ENCODE measurements at places on chromosomes 7 and 10.

DNA sequence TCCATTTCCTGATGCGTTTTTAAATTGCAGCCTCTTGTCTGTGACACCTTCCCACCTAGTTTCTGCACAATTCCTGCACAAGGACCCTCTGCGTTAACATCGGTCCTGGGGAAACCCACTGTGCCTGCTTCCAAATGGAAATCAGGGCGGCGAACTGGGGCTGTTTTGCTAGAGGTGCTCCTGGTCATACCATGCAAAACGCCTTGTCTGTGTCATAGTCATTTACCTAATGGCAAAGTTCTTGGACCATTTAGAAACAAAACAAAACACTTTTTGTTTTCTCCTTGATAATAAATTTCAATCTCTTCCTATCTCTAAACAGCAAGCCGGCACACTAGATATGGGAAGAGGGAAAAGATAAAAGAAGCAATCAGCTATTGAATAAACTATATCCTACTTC is 206.9 kb upstream of the KLF14 start:
- no peak for DNase-seq

GRCh38 chr7:133795068-133795665 is 332.0 kb upstream of the LRGUK start:
- no peak for DNase-seq

DNA sequence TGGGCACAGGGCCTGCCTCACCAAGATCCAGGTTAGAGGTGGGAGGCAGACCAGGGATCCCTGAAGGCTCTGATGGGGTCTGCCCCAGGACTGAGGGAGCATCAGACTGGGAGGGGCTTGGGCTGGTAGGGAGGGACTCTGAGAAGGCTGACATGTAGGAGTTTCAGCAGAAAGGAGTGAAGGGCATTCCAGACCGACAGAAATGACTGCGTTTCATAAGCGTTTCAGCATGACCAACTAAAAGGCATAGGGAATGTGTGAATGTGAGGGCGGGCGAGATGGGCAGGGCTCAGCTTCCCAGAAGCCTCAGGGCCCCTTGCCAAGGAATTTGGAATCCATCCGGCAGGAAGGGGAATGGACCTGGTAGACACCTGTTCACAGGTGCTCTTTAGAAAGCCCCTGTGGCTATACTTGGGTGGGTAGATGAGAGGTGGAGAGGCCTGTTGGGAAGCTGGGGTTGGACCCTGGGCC is 24.9 kb upstream of the SLC29A3 start:
- no peak for DNase-seq

GRCh38 chr10:42974693-42975002 is 102.2 kb upstream of the RET start:
- no peak for DNase-seq

GRCh38 chr10:125881192-125881591 is at the start of gene DHX32:
Gene DHX32 (minus strand): TSS chr10:125881292. CDS start chr10:125880824, 468 bp downstream.
- no peak for DNase-seq

DNA sequence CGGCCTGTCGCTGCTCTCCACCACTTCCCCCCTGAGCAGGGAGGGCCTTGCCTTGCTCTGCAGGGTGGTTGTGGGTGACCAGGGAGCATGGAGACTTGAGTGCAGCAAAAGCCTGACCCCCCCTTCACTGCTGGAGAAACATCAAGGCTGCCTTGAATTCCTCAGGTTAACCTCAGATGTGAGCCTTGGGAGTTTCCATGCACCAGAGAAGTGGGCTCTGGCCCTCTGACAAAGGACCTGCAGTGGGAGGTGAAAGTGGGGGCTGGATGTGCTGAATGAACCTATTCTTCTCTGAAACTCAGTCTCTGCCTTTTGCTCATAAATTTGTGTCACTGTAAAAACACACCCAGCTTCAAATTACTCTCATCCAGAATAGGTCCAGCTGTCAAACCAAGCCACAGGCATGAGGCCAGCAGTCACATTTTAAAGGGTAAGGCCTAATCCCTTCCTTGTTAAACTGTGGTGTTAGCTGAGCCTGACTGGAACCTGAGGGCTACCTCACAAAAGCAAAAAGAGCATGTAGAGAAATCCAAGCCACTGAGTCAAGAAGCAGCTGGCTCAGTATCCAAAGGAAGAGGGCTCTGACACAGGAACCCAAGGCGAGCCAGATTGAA is 356.8 kb downstream of the CCSER2 start:
- no peak for DNase-seq

- no peak for DNase-seq
These were observed 14.8 kb downstream of the PDAP1 start for GRCh38 chr7:99393355-99394187.

GRCh38 chr10:103733045-103733419 is 122.3 kb downstream of the SH3PXD2A start:
- no peak for DNase-seq

DNA sequence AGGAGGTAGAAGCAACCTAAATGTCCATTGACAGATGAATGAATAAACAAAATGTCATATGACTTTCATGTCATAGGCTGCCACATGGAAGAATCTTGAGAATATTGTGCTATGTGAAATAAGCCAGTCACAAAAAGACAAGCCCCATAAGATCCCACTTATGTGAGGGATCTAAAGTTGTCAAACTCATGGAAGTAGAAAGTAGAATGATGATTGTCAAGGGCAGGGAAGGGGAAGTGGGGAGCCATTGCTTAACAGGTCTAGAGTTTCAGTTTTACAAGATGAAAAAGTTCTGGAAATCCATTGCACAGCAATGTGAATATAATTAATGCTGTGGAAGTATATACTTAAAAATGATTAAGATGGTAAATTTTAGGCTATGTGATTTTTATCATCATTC is 229.3 kb upstream of the KMT2E start:
- DNase-seq, result no peak

- DNase-seq, result no peak
These were observed 88.5 kb downstream of the ANKRD7 start for GRCh38 chr7:118312966-118313365.

DNA sequence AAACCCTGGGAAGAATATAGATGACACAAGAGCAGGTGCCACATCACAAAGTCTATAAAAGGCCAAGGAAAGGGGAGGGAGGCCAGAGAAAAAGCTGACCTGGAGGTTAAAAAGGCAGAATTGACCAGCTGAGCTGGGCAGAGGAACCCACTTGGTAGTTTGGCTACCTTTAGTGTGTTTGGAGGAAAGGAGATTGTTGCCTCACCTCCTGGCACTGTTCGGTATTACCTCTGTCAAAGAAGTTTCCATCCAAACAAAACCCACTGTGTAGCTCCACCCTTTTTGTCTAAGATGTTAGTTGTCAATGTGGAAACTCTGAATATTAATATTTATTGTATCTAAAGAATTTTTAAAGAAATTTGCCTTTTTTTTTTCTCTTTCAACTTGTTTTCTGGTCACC is 23.4 kb downstream of the ENTPD7 start:
- DNase-seq, result no peak

DNA sequence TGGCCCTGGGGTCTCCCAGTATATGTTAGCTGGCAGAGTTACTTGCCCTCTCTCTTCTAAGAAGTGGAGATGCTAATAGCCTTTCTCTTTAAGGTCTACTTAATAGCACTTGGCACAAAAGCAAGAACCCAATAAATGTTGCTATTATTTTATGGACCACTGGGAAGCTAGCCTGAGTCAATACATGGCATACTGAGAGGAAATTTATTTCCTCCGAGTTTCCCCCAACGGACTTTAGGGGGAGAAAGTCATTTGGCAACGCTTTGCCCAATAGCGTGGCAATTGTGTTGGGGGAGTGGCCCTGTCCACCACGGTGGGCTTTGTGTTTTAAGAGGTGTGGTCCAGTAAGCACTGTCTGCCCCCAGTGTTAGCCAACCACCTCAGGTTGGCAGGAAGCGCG is 87.4 kb upstream of the SMNDC1 start:
- no peak for DNase-seq

DNA sequence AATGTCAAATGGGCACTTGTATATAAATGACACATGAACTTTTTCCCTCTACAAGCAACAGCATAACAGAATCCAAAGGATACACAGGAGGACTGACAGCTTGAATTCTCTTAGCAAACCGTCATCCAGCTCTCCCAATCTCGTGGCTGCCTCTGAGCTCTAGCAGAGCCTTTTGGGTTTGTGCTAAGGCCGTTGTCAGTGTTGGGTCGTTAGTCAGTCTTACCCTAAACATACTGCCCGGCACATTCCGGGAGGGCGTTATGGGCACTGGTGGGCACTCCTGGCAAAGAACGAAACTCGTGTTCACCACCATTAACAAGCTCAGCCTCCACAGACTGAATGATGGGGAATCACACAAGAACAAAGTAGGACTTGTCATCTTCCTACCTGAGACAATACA is 19.6 kb upstream of the ENO4 start:
- no peak for DNase-seq

DNA sequence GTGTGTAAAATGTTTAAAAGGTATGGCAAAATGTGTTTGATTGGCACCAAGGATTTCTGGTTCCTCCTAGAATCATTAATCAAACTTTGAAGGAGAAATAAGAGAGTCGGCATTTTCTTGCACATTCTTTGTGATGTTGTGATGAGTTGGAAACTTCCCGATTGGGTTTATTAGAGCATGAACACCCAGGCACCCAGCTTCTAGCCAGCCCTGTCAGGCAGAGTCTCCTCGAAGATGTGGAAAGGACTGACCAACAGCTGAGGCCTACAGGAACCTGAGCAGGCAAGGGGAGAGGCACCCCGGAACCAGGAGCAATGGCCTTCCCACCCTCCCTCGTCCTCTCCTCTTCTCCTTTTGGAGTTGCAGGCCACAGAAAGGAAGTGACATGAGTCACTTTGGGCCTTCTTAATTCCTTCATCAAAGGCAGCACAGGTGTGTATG is 68.7 kb downstream of the EGFR start:
- DNase-seq, result no peak

DNA sequence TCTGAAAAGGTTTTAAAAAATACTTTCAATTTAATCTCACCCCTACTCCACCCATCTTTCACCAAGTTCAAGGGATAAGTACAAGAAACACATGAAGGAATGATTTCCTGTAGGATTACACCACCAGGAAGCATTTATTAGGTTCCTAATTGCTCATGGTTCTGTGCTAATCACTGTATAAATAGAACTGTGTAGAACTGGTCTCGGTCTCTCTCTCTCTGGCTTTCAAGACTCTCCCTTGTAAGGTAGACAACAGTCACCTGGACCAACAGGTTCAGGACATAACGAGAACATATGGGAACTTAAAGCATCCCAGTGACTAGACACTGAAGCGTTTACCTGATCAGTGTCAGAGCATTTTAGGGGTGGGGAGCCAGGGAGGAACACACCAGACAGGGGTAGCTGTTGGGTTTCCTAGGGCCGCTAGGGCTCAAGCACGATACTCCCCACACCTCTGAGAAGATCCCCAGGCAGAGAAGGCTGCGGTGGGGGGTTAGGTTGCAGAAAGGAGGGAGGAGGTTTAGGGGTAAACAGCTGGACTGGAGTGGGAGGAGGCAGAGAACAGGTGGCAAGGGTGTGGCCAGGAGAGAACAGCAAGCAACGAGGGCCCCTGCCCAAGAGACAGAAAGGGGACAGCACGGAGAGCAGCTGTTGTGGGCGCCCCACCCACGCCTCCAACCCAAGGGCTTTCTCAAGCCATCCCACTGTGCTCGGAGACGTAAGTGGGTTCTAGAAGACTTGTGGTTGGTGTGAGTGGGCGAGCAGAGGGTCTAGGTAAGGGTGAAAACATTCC is 52.5 kb upstream of the USP6NL start:
- DNase-seq, result no peak

- DNase-seq, result no peak
These were observed 94.3 kb downstream of the GPR26 start for GRCh38 chr10:123760356-123761037.

DNA sequence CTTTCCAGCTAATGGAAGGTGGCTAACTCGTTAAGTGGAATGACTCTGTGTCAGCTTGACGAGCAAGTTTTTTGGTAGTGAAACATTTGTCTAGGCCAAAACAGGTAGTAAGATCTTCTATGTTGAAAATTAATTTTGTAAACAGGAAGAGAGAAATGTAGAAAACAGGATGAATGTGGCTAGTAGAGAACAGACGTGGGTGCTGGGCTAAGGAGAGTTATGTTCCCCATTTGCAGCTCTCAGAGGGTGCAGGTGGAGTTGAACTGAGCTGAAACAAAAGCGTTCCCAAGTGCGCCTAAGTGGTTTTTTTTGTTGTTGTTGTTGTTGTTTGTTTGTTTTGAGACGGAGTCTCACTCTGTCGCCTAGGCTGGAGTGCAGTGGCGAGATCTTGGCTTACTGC is 59.5 kb upstream of the SRPK2 start:
- DNase-seq, result no peak

- no peak for DNase-seq
These were observed 104.6 kb downstream of the PON1 start for GRCh38 chr7:95219721-95220120.

DNA sequence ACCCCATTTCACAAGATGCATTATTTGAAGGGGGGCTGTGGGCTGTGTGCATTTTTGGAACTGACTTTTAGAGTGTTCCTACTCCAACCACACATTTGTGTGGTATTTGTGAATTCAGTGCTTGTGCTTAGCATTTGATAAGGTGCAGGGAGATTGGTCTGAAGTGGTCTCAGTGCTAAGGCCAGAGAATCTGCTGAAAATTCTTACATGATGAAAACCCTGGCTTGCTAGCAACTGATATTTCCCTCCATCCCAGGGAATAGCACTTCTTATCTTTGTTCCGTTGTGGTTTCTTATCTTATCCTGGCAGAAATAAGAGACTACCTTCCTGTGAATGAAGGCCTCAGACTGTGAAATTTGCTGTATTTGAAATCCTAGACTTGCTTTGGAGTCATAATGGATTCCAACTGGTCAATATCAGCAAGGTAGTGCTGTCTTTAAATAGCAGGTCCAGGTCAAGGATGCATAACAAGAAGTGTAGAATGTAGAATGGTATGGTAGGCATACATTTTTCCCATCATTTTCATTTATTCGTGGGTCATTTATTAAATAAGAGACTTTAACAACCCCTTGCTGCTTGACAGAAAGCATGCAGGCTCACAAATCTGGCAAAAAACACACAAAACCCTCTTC is 986.9 kb downstream of the REEP3 start:
- no peak for DNase-seq

DNA sequence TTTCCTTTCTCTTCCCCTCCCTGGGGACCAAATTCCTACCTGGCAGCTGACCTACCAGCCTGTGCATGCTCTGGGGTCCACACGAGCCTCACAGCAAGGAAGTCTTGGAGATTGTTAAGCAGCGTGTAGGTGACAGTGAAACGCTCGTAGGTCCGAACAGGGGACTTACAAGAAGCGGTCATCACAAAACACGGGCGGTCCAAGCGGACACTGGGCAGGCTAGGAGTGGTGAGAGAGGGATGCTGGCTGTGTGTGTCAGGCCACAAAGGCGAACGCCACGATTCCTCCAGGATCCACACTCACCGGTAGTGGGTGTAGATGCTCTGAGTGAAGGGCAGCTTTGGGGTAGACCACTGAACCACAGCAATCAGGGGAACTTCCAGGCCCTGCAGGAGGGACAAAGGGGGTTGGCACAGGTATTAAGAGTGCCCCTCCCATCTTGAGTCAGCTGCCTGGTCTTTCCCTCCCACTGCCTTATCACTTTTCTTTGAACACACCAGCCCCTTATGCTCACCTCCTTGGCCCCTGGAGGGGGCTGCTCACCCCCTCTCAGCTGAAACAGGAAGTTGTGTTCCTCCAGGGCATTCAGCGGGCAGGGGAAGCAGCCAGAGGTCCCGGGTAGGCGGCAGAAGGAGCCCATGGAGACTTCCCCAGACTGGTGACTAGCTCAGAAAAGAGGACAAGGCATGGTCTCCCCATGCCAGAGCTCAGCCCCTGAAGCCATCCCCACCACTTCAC is 2.0 kb downstream of the TRAPPC14 start:
- no peak for DNase-seq

Data from activated T-cell treated with anti-CD3 and anti-CD28 coated beads for 4 hours (primary cell).